ENCODE measurements at places on chromosomes 2 and 18. TPM values are rescaled to one million over a fixed set of nuclear protein-coding genes. Genes with fewer than 3 reads are reported as not detected.

DNA sequence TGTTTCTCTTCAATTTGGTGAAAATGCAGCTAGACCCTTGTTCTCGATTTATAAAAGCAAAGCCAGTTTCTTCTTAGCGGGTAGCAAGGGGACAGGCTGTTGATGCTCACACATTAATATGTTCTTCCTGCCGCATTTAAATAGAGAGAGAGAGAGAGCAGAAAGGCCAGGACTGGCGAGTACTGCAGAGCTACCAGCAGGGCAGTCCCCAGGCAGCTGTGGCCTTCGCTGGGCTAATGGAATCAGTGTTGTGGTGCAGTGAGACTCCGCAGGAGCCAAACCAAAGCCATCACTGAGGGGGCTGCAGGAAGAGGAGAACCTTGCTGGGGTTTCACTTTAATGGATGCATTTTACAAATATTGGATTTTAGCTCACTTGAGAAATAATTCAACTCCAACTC is 223.6 kb downstream of the ACTR3 start:
- no peak for DNase-seq

DNA sequence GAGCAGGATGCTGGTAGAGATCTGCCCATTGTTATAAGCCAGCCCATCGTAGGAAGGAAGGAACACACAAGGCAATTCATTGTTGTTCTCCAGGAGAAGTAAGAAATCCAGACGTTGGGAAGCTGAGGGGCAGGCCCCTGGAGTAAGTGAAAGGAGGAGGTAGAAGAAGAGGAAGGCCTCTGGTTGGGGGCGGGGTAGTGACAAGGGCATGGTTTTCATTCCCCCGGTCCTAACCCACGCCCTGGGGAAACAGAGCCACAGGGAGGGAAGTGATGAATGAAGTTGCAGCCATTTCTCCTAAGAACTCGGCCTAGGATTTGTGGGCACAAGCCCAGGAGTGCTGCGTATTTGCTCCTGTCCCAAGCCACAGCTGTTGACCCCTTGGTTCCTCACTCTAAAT is 18.0 kb downstream of the LBH start:
- no peak for DNase-seq

DNA sequence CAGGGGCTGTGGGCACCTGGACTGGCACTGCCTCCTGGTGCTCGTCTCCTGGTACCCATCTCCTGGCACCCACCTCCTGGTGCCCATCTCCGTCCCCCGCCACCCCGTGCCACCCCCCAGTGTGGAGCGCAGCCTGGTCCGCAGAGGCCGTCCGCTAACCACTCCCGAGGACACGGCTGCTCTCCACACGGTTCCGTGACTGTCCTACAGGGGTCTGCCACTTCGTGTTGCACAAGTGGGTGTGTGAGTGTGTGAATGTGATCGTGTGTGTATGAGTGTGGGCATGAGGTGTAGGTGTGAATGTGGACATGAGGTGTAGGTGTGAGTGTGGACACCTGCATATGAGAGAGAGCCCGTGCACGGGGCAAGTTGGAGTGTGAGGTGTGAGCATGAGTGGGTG is 119.4 kb upstream of the HS6ST1 start:
- DNase-seq: no peak

The LRRTM4 gene
- total RNA-seq: not detected

DNA sequence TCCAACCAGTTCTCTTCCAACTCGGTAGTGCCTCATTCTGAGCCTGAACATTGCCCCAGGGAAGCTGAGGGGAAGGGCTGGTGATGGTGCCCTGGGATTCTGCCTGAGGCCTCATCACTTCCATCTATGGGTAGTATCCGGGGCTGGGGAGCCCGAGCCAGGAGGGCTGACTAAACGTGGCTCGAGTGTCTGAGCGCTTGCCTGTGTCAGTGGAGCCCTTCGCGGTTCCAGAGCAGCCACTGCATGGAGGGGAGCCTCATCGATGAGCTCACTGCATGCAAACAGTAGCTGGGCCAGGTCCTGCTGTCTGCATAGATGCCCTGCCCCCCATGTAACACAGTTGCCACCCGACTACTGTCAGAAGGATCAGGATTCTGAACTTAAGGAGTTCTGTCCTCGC is 129.3 kb downstream of the GLI2 start:
- DNase-seq: no peak

The CDH19 gene
- total RNA-seq: not detected

The FHOD3 gene
- not detected for total RNA-seq

DNA sequence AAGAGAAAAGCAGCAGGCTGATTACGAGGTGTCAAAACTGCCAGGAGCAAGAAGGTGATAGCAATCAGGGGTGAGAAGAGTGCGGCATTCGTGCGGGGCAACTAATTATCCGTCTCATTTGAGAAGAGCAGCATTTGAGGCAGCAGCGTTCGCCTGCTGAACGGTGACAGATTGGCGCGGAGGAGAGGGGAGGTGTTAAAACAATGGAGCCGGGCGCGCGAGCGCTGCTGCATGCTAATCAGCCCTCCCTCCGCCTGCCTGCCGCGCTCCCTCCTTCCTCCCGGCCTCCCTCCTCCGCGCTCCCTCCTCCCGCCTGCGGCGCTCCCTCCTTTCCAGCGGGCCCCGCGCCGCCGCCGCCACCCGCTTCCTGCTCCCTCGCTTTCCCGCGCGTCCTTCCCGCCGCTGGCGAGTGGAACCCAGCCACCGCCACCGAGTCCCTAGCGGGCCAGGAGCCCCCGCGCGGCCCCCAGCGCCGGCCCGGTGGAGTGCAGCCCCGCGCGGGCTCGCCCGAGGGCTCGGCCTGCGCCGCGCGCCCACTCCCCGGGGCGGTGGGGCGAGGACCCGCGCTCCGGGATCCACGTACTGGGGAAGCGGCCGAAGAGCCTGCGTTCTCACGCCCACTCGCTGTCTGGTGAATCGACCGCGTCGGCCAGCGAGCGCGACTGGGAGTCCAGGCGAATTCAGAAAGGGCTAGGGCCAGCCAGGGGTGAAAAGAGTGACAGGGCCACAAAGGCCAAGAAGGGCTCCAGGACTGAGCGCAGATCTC is 69.5 kb upstream of the PSMD14 start:
- peak; percentile 55 for DNase-seq

GRCh38 chr2:120511536-120511935 is 165.6 kb downstream of the INHBB start:
- no peak for DNase-seq

- DNase-seq: no peak
These were observed 40.6 kb upstream of the FN1 start for GRCh38 chr2:215476424-215476823.

The ORC4 gene
- total RNA-seq: 35.9 TPM

DNA sequence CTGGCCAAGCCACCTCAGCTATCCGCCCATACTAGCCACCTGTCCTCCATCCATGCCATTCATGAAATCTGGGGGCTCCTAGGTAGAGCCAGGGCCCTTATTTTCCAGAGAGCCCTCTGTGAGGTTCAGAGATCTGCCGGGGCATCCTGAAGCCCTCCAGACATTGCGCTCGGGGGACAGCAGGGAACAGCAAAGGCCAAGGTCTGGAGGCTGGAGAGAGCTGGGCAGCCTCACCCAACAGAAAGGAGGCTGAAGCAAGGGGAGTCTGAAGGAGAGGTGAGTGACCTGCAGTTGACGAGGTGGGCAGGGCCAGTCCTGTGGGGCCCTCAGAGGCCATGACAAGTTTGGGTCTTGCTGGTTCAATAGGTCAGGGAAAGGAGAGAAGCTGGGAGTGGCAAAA is 8.6 kb upstream of the DES start:
- DNase-seq: no peak

Measured in activated naive CD4-positive, alpha-beta T cell treated with anti-CD3 and anti-CD28 coated beads, Interleukin-2, amount 50 U/mL, for 72 hours (primary cell).